ENCODE measurements at places on chromosomes 1 and 21.
A peak's percentile ranks its signal among the peaks of the same experiment; 100 is the strongest.

- no peak for DNase-seq
These were observed 228.2 kb downstream of the GRIK3 start for GRCh38 chr1:36805979-36806640.

- DNase-seq: no peak
These were observed 445.7 kb downstream of the AMY1C start for GRCh38 chr1:104195395-104195794.

GRCh38 chr1:231201979-231202633 is 38.9 kb upstream of the GNPAT start:
- DNase-seq: no peak

GRCh38 chr1:100457683-100458082 is 80.3 kb upstream of the GPR88 start:
- no peak for DNase-seq

DNA sequence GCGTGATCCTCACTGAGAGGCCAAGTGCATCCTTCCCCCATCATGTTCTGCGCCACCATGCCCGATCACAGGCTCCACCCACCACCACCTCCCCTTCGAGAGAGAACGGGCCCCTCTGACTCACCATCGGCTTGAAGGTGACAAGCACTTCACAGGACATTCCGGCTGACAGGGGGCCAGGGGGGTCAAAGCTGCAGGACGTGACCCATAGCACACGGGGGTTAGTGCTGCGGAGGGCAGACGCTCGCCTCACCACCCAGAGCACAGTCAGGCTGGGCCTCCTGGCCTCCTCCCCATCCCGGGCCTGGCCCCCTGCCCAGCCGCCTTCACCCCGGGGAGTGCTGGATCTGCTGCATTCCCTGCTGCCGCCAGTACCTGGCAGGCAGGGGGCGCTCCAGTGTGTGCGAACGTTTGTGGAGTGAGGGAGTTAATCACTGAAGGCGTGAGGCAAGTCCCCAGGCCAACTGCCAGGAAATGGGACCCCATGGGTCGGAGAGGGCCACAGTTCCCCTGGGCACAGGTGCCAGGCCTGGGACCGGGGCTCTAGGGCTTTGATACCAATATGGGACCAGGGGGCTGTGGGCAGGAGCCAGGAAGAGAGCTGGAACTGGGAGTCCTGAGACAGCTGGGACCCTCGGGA is 40.9 kb upstream of the TMEM52 start:
- peak; percentile 22 for DNase-seq

DNA sequence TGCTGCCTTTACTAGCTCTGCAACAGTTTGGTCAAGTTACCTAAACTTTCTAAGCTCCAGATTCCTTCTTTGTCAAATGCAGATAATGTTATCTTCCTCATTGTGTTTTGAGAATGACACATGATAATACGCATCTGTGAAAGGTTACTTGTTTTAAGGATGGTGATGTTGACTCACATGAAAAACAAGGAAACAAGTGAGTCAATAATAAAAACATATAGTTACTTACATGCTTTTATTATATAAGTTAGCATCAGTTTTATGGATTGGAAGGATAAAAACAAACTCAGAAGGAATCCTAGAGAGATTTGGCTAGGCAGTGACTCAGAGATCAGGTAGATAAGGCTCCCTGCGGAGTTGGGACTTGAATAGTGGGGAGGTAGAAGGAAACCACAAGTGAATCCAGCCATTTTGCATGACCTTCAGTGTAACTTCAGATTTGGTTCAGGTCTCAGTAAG is 144.6 kb downstream of the LMO4 start:
- no peak for DNase-seq

DNA sequence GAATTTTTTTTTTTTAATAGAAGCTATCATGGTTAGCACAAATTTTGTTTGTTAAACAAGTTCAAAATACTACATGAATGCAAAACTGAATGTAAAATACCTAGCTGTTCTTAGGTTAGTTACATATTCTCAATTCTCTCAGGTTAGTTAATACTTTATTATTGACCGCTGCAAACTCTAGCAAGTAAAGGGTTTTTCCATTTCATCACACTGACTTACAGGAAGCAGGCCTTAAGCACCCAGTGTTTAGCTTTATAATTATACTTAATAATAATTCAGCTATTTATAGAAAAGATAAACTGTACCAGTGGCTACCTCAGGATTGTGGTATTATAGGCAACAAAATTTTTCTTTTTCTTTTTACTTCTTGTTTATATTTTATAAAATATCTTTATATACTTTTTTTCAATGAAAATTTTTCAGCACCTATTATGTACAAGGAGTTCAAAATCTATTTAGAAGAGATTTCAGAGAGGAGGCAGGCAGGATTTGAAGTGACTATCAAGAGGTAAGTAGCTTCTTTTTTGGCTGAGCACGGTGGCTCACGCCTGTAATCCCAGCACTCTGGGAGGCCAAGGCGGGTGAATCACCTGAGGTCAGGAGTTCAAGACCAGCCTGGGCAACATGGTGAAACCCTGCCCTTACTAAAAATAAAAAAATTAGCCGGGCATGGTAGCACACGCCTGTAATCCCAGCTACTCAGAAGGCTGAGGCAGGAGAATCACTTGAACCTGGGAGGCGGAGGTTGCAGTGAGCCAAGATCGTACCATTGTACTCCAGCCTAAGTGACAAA is 17.9 kb downstream of the PLPP3 start:
- no peak for DNase-seq

GRCh38 chr21:42599962-42600361 is 53.5 kb upstream of the PDE9A start:
- no peak for DNase-seq

- DNase-seq: no peak
These were observed 10.1 kb upstream of the MAP1LC3C start for GRCh38 chr1:242008826-242009495.

DNA sequence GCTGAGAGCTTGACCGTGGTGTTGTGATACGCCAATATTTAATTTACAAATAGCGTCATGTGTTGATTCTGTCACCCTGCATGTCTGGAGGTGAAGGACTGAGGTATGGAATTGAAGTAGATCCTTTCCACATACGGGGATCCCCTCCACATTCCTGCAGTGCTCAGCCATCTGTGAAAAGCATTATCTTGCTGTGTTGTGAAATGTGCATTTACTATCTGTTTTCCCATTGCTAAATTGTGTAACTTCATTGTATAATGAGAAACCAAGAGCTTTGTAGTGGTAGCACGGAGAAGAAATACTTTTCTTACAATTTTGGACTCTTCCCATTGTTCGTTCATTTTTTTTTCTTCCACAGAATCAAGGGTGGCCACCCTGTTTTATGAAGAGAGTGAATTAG is 577.3 kb upstream of the ZP4 start:
- DNase-seq: no peak

- DNase-seq: peak; percentile 26
These were observed at the start of gene AGO4 for GRCh38 chr1:35807614-35808449. AGO4 (plus strand) TSS chr1:35808016; CDS start chr1:35808417, 401 bp downstream.

DNA sequence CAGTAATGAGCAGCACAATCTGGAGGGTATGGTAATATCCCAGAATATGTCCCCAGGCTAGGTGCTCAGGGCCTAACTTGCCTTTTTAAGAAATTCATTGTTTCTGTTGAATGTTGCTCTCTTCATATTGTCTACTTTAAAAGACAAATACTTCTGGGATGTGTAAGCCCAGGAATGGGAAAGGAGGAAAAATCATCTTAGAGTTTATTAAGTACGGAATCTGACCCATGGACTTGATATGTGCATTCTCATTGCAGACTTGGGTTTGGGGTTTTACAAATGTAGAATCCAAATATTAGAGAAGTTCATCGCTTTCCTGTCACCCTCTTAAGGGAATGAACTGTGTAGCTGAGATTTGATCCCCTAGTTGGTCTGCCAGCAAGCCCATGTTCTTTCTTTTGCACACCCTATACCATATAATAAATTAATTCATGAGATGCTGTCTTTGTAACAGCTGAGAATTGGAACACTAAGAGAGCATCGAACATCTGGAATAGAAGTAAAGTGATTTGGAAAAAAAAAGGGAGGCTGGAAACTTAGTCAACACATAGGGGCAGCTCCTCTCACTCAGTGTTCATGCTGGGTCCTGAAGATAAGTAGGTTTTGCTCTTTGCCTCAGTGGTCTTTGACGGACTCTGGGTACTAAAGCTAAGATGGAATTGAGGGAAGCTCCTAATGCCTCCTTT is 235.8 kb upstream of the C1orf105 start:
- DNase-seq: no peak

DNA sequence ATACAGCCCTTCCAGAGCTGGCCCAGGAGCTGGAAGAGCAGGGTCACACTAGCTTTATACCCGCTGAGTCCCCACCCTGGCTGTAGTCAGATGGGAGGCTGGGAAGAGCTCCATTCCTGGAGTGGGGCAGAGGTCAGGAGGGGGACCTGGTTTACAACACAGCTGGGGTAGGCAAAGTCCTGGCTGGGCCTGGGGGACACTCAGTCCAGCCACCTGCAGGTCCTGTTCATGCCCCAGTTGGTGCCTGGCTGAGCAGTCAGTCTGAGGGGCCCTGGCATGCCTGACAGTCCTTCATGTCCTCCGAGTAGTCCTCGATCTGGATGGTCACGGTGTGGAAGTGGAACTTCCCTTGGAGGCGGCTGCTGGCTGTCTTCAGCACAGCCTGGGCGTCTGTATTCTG is 7.0 kb downstream of the SLC30A2 start:
- no peak for DNase-seq

DNA sequence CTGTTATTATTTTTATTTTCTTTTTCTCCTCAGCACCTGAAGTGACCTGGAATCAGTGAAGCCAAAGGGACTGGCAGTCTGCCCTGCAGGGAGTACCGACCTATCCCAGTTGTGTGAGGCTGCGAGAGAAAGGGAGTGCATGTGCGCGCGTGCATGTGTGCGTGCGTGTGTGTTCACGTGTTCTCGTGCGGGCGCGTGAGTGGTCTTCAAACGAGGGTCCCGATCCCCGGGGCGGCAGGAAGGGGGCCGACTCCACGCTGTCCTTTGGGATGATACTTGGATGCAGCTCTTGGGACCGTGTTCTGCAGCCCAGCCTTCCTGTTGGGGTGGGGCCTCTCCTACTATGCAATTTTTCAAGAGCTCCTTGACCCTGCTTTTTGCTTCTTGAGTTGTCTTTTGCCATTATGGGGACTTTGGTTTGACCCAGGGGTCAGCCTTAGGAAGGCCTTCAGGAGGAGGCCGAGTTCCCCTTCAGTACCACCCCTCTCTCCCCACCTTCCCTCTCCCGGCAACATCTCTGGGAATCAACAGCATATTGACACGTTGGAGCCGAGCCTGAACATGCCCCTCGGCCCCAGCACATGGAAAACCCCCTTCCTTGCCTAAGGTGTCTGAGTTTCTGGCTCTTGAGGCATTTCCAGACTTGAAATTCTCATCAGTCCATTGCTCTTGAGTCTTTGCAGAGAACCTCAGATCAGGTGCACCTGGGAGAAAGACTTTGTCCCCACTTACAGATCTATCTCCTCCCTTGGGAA is 123.3 kb downstream of the PRDM2 start:
- DNase-seq: no peak

DNA sequence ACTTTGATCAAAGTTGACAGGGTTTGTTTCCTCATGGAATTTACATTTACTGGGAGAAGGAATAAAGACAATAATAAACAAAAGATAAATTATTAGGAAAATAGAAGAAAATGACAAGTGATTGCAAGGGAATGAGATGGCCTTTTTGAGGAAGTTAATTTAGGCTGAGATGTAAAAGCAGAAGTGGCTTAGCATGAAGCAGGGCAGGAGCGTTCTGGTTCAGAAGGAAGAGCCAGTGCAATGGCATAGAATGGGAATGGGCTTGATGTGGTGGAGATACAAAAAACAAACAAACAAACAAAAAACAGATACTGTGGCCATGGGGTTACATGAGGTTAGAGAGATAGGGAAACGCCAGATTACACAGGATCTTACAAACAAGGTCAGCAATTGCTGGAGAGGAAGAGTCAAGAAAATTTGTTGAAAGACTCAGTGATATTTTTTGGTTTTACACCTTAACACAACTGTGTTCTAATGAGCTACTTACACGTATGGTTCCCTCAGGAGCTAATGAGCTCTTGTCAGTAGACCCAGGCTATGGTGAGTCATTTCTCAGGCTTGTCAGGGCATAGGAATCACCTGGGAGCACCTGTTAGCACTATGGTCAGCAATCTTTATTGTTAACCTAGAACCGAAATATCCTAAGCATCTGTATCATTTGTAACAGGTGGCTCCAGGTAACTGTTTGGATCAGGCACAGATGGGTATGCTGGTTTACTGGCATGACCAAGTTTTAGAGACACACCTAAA is 8.7 kb upstream of the CADM3 start:
- no peak for DNase-seq

- no peak for DNase-seq
These were observed 27.8 kb downstream of the ILDR2 start for GRCh38 chr1:166947398-166948043.

DNA sequence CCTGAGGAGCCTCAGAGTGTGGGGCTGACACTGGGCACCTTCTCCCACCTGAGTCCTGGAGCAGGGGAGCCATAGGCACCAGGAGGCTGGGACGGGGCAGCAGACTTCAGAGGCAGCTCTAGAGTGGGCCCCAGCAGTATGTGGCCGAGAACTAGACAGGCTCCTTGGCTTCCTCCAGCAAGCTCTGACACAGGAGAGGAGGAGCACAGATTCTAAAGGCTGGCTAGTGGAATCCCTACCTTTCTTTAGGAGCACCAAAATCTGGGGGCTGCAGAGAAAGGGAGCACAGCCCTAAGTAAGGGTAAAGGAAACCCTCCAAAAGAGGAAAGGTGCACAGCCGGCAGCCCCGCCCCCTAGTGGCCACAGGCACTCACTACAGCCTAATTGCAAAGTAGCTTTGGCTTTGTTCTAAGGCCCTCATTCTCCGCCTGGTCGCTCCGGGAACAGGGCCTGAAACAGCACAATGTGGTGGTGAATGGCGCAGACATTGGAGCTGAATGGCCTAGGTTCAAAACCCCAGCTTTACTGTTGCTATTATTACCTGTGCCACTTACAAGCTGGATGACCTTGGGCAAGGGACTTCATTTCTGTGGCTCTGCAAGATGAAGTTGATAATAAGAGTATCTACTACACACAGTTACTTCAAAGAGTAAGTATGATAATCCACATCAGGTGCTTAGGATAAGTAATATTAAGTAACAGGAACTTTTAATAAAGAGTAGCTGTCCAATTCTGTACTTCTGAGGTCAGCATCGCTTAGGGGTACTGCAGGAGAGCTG is 8.8 kb upstream of the GUCA2A start:
- DNase-seq: peak; percentile 24

DNA sequence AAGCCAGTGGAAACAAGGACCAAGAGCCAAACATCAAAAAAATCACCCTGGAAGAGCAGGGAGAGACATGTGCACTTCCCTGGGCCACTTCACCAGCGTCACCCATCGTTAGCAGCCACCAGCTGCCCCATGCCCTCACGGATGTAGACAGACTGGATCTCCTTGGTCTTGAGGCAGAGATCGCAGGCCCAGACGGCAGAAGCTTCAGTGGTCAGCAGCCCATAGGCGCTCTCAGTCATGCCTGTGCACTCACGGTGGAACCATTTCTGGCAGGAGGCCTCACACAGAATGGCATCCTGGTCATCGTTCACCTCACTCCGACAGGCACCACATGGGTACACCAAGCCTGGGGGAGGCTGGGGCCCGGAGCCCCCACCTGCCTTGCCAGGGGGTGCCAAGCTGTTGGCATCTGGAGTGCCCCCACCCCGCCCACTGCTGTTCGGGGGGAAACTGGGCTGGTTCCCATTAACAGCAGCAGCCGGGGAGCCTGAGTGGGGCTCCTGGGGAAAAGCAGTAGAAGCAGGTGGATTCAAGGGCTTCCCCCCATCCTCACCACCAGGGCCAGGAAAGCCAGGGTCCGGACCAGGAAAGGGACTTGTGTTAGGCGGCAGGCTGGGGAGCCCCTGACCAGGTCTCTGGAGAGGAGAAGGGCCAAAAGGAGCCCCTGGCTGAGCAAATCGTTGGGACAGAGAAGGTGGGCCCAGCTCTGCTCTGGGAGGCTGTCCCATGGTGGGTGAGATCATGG is 2.7 kb downstream of the PYGO2 start:
- DNase-seq: no peak

GRCh38 chr1:224106568-224107281 is 7.2 kb upstream of the FBXO28 start:
- no peak for DNase-seq
